ENCODE measurements at places on chromosomes 3 and 15. TPM values are rescaled to one million over a fixed set of nuclear protein-coding genes. Genes with fewer than 3 reads are reported as not detected.

GRCh38 chr15:59993950-59994401 lies 10.1 kb upstream of the FOXB1 start:
- no peak for DNase-seq

The CD80 gene
- not detected for total RNA-seq

DNA sequence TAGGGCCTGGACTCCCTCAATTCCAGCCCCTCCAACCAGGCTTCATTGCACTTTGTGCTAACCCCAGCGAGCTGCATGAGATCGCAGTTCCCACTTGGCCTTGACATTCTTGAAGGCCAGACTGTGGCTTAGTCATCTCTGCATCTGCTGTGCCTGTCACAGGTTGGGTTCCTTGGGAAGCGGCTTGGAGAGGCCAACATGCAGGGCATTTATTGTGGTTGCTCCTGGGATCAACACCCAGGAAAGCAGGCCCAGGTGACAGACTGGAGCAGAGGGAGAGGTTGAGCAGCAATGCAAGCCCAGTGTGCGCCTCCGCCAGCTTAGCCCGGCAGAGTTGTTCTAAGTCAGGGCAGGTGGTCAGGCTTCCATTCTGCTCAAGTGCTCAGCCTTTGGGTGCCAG lies 10.5 kb downstream of the ABCF3 start:
- no peak for DNase-seq

GRCh38 chr3:175007306-175007705 lies 148.2 kb downstream of the NAALADL2 start:
- no peak for DNase-seq

DNA sequence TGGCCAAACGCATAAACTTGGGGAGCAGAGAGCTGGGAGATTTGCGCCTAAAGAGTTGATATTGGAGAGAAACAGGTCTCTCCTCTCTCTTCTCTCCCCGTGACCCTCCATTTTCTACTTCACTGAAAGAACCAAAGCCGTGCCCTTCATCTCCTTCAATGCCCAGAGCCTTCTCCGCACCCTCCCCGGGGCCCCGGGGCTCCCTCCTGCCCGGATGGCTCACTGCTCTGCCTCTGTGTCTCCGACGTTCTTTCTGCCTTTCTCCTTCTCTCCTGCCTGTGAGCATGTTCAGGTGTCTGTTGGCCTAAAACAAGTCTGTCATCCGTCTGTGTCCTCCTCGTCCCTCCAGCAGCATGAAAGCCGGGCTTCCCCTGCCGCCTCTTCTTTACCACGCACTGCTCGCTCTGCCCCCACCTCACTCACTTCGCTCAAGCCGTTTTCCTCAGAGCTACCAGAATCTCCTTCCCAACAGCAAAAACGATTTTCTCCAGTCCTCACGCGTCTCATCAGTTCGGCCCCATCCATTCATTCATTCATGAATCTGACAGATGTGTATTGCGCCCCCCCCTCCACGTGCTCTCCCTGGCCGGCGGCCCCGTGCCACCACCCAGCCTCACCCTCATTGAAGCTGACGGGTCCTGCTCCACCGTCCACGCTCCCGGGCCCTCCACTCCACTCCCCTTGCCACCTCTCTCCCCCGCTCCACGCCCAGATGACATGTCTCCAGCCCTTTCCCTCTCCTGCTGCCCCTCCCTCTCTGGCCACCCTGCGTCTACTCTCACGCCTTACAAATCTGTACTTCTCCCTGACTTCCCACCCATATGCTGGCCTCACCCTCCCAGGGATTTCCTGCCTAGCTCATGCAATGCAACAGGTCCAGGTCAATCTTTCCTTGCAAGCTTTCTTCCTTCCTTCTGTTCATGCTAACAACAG lies 10.2 kb downstream of the MUC4 start:
- DNase-seq, result no peak

DNA sequence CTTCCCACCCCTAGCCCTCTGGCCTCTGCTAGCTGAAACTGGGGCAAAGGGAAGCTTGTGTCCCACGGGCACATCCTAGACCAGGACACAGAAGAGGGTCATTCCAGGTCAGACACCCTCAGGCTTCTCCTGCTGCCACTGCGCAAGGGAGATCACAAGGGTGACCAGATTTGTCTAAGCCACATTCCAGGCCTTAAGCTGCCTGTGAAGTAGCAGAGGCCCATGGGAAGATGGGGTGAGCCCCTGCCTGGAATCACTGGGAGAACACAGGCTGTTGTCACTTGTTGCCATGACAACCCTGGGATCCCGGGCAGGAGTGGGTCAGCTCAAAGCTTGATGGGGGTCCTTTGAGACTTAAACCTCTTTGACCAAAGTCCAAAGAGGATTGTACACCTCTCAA lies 10.8 kb downstream of the STRA6 start:
- no peak for DNase-seq

DNA sequence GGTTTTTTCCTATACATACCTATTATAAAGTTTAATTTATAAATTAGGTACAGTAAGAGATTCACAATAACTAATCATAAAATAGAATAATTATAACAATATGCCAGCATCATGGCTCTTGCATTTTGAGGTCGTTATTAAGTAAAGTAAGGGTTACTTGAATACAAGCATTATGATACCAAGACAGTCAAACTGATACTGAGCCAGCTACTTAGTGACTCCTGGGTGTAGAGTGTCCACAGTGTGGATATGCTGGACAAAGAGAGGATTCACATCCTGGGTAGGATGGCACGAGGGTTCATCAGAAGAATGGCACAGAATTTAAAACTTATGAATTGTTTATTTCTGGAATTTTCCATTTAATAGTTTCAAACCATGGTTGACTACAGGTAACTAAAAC lies 157.2 kb upstream of the IL12A start:
- no peak for DNase-seq

The UROC1 gene
- not detected for total RNA-seq

- DNase-seq, result no peak
Measured at GRCh38 chr3:167787440-167787839, 51.9 kb downstream of the SERPINI1 start.

Data from SJSA1 (cell line).